NCI-H774 (cell line): ENCODE measurements at places on chromosomes 6 and 20.
A peak's percentile ranks its signal among the peaks of the same experiment; 100 is the strongest.

DNA sequence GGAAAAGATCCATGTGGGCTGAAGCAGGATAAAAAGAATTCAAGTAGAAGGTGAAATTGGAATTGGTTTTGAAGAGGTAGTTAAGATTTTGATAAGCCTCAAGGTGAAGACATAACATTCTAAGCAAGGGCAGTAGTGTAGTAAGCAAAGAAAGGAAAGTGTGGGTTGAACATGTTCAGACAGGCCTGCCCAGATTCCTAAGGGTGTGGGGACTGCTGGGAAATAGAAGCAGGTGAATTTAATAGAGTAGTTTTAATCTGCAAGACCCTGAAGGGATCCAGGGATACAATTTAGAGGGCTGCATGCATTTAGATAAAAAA is 19.1 kb downstream of the TAB2 start:
- DNase-seq, result no peak

GRCh38 chr6:32885698-32886286 is 31.8 kb downstream of the PSMB9 start:
- peak; percentile 45 for DNase-seq

- DNase-seq, result no peak
These were observed 47.1 kb downstream of the MCUR1 start for GRCh38 chr6:13767121-13767808.

DNA sequence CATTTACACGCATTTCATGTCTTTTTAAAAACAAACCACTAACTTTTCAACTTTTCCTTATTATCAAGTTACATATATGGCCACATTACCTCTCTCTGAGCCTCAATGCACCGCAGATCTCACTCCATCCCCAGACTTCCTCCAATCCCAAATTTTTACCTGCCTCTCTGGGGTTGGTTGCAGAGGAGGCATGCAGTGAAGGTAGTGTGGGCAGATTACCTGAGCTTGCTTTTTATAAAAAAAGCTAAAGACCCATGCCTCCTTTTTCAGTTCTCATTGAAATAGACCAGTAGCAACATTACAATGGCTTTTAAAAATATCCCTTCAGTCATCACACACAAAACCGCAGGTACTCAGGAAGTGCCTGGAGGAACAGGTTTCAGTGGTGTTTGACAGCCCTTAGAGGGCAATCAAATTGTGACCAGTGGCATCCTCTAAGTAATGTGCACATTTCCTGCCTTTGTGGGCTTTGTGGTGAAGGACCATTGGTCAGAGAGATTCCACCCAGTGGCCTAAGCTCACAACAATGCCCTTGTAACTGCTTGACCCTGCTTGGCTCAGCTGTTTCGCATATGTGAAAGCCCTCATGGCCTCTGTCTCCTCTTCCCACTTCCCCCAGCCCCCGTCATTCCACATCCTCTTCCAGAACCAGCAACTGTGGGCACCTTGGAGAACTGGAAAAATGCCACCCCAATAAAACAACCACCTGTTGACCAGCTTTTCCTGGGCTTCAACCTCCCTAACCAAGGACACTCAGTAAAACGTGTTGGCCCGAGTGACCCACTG is 30.2 kb upstream of the IL17A start:
- no peak for DNase-seq

DNA sequence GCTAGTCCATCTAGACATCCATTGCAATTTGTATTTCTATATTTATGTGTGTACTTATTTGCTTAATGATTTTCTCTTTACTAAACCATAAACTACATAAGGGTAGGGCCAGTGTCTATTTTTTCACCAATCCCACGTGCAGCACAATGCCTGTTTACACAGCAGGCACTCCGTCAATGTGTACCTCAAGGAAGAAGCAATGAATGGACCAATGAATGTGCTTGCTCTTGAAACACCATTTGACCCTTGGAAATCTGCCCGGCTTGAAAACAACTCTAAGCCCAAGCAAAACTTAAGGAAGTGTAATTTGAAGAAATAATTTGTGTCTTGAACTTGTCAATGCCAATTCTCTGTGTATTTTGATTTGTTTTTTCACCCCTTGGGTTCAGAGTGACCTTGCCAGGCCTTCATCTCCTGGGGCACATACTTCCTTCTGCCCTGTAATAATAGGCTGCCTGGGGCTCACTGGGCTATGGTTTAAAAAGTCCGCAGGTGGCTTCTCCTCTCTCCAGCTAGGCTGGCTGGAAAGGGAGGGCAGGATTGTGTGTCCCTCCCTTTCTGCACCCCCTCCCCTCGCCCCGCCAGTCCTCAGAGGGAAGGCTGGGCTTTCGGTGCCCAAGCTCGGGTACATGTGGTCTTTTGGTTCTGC is 140.8 kb upstream of the ARMC2 start:
- peak; percentile 76 for DNase-seq

- DNase-seq, result no peak
These were observed 59.6 kb downstream of the ZNF831 start for GRCh38 chr20:59223182-59223601.

GRCh38 chr6:110778333-110778732 is 36.9 kb downstream of the CDK19 start:
- no peak for DNase-seq

DNA sequence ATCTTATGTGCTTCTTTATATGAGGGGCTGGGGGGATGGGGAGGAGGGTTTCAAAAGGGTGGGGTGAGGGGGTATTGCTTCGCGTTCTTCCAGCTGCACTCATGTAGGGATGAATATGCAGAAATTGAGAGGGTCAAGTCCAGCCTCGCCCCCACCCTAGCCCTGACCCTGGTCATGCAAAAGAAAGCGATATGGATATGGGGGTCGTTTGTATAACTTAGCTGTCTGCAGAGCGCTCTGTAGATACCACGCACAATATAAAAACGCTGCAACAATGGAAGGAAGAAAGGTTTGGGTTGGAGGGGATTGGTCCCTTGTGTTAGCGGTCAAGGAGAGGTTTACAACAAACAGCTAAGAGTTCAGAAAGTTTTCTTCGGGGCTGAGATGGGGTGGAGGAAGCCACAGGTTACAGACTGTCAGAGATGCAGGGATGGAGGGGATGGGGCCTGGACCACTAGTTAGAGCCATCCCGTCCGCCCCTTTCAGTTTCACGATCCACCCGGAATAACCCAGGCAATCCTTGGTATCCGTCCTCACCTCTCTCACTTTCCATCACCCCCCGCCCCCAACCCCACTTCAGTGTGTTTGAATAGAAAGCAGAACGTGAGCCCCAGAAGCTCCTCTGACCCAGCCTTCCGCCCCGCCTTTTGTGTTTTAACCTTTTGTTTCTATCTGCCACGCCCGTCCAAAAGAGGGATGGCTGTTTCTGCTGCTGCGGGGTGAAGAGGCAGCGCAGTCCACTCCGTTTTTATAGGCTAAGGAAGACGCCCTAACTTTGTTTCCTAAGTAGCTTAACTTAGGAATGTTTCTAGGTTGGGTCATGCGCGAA is 73.5 kb downstream of the SOX4 start:
- DNase-seq, result no peak

DNA sequence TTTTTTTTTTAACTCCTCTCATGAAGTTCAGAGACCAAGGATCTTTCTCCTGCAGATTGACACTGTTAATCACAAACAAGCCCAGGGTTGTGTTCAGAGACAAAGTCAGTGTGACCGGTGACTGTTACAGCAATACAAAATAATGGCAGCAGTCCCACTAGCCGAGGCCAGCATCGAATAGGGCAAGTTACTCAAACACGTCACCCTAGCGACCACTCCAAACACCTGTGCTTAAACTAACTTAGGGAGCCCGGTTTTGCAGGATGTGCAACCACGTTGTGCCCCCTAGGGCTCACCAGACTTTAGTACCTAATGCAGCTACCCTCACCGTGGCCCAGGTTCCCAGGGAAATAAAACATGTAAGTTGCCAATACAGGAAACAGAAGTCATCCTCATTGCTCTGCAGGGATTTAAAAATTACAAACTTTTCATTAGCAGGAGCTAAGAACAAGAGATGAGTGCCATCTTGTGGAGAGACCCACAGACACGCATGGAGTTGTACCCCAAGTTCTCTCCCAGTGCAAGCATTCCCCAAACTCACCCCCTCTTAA is 38.1 kb downstream of the FAM50B start:
- no peak for DNase-seq

GRCh38 chr6:125421836-125422235 is 120.1 kb upstream of the HDDC2 start:
- no peak for DNase-seq

- DNase-seq, result no peak
These were observed 78.3 kb downstream of the PHIP start for GRCh38 chr6:78999737-79000136.

- DNase-seq, result no peak
These were observed 57.1 kb upstream of the CEP162 start for GRCh38 chr6:84284428-84285049.

DNA sequence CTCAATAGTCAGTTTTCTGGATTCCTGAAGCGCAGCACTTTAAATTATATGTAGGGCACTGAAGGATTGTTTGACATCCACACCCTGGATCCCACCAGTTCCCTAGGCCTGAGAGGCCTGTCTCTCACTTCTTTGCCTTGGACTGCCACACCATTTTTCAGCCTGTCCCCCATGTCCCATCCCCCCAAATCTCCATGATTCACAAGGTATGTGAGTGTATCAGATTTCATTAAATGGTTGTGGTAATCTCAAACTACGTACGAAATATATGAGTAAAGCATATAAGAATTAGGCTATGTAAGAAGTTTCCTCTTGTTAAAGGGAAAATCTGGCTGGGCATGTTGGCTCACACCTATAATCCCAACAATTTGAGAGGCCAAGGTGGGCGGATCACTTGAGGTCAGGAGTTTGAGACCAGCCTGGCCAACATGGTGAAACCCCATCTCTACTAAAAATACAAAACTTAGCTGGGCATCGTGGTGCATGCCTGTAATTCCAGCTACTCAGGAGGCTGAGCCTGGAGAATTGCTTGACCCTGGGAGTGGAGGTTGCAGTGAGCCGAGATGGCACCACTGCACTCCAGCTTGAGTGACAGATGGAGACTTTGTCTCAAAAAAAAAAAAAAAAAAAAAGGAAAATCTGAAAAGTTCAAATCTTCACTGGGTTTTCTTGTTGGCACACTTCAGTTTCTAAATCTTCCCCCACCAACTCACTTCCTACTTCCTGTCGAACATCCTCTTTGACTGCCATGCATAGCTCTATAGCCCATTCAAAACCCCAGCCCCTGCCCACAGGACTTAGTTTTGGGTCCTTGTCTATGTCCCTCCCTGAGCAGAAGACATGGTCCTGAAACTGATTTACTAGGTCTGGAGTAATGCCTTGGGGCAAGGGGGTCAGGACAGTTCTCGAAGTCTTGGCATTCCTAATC is 97.3 kb upstream of the SHLD1 start:
- DNase-seq, result no peak

DNA sequence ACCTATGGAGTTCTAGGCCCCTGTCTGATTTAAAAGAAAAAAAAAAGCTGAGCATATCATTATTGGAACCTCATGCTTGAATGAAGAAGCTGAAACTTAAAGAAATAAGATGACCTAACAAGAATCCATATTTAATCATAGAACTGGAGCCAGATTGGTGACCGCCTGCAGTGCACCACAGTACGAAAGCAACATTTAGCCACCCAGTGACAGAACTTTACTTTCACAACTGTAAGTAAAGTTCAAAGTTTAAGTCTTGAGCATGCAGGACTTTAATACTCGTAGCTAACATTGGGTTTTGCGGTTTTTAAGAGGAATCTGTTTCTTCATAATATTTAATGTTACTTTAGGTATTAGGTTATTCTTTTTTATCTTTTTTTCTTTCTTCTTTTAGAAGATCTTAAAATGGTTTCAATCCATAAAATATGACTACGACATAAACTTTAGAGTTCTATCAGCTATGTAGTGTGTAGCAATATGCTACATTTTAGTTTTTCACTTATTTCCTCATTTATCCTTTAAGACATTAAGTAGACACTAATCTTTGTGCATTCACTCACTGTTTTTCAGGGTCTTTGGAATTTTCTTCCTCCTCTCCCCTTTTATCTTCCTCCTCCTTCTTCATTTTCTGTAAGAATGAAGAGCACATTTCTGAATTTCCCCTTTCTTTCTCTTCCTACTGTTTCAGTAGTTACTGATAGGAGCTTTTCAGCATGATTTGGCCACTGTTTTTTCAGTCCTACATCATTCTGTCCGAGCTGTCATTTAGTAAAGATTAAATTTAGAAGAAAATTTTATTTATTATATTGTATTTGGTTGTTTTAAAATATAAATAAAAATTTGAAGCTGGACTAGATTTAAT is 514.1 kb downstream of the GRIK2 start:
- no peak for DNase-seq

GRCh38 chr6:155115893-155116570 is 120.9 kb downstream of the TIAM2 start:
- DNase-seq, result no peak

DNA sequence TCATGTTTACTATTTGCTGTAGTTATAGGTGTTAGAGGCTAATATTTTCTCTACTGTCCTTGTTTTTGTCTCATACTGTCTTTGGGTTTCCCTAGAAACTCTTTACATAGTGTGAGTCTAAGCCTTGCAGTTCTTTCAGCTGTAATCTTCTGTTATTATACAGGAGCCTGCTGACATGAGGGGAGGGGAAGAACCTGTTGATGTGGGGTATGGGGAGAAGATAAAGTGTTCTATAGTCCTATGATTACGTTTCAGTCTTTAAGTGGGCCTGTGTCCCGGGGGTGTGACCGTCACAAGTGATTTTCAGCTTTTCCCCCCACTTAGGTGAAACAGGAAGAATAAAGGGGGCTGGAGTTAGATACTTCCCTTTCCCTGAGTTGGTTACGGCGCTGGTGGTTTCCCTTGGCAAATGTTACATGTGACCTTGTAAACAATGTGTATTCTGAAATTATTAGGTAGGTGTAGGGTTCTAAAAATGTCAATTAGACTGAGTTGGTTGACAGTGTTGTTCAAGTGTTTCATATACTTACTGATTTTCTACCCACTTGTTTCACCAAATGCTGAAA is 41.3 kb downstream of the REV3L start:
- no peak for DNase-seq

- DNase-seq, result no peak
These were observed 122.6 kb downstream of the OPRM1 start for GRCh38 chr6:154161689-154162088.

DNA sequence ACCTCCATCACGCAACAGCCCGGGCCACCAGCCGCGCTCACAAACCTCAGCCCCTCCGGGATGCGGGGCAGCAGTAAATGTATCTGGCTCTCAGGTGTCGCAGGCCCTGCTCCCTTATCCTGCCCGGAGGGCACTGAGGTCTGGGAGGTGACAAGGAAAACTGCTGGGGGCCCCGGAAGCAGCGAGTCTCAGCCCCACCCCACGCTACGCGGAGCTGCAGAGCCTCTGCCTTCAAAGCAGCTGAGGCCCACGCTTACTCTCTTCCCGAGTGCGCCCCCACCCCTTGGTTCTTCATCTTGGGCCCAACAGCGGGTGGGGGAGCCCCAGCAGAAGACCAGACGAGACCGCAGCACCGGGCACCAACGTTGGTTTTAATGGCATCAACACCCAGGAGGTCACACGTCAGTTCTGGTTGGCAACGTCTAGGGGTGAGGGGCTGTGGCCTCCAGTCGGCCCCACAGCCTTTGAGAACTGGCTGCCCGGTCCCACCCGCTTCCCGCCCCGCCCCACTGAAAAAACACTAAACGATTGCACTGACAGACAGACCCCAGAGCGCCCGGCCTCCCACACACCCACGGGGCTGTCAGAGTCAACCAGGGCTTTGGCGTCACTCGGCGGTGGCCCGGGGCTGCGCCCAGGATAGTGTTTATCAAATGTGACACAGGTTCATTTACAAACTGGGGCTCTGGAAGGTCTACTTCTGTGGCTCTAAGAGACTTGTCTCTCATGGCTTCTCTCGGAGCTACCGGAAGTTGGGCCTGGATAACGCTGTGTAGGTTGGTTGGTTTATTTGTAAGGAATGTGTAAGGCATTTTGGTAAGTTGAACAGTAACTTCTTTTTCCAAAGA is 43.7 kb downstream of the DSTN start:
- DNase-seq, result no peak

- DNase-seq, result no peak
These were observed 3.4 kb downstream of the KCNB1 start for GRCh38 chr20:49478754-49479689.

GRCh38 chr20:61391812-61392520 is 139.9 kb downstream of the CDH4 start:
- no peak for DNase-seq
